ENCODE measurements at places on chromosomes 1 and 21.

DNA sequence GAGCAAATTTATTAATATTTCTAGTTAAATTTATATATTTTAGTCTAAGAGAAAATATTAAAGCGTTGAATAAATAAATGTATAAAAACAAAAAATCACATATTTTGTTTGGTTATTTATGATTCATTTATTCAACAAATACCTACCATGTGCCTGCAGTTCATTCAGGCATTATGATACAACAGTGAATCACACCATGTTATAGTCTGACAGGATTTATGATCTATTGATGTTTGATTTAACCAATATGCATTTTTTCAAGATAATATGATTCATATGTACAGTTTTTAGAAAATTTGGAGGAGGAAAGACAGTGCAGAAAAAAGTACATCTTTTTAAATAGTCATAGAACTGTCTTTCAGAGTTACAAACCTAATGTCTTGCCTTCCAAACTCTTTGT, 7.4 kb upstream of the TRIM58 start:
- DNase-seq, result no peak

- DNase-seq, result no peak
Observed at GRCh38 chr1:196128835-196129234, 479.4 kb downstream of the KCNT2 start.

- DNase-seq, result peak; percentile 84
Observed at GRCh38 chr1:235297579-235297978, 30.4 kb downstream of the ARID4B start.

- no peak for DNase-seq
Observed at GRCh38 chr1:2447276-2448097, 28.6 kb upstream of the PLCH2 start.

- DNase-seq, result no peak
Observed at GRCh38 chr1:19885821-19886220, 3.6 kb downstream of the OTUD3 start.

DNA sequence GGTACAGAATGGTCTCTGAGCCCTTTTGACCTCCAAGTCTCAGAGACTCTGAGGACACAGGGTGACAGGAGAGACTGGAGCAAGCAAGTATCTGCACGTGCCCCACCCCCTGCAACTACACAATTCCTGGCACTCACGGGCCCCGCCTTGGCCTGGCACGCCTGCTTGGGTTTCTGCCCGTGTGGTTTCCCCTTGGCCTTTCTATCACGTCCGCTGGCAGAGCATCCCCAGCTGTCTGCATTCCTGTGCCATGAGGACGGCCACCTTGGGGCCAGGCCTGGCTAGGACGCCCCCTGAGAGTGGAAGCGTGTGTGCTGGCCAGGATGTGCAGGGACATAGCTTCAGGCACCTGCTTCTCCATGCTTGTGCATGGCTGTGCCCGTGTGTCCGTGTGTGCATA, 14.3 kb upstream of the EDN2 start:
- no peak for DNase-seq

GRCh38 chr1:115077286-115077983, 11.9 kb downstream of the TSPAN2 start:
- no peak for DNase-seq

DNA sequence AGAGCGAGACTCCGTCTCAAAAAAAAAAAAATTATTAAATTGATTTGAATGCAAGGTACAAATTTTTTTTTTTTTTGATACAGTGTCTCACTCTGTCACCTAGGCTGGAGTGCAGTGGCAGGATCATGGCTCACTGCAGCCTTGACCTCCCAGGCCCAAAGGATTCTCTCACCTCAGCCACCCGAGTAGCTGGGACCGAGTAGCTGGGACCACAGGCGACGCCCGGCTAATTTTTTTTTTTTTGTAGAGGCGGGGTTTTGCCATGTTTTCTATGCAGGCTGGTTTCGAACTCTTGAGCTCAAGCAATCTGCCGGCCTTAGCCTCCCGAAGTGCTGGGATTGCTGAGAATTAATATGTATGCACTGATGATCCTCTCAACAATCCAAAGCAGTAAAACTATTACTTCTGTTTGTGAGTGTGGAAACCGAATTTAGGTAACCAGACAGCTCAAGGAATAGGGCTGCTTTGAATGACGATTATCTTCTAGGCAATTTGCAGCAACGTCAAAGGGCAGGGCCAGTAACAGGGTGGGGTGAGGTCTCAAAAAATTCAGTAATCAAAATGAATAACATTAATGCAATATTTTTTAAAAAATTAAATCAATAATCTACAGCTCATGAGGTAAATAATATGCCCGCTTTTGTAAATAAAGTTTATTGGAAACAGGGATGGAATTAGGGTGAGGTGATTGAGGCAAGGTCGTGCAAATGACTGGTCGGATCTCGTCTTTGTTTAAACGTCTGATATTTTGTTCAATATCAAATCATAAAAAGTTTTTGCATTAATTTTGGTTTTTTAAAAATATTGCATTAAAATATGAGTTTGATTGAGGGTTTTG, 1.2 kb downstream of the CLSPN start:
- DNase-seq, result no peak

- no peak for DNase-seq
Observed at GRCh38 chr21:45290948-45291612, 3.4 kb upstream of the POFUT2 start.

DNA sequence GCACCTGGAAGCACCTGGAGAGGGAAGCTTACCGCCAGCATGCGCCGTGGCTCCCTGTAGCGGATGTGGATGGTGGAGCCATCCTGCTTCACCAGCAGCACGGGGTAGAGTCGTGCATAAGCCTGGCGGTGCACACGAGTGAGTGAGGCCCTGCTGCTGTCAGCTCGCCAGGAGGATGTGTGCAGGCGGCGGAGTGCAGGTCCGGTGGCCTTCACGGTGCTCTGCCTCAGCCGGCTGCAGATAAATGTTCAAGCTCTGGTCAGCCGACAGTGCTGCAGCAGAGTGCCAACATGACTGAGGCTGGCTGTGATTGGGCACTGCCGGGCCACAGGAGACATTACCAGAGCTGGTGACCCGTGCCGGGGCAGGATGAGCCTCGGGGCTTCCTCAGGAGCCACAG, 1.5 kb downstream of the MRPL55 start:
- DNase-seq, result no peak

DNA sequence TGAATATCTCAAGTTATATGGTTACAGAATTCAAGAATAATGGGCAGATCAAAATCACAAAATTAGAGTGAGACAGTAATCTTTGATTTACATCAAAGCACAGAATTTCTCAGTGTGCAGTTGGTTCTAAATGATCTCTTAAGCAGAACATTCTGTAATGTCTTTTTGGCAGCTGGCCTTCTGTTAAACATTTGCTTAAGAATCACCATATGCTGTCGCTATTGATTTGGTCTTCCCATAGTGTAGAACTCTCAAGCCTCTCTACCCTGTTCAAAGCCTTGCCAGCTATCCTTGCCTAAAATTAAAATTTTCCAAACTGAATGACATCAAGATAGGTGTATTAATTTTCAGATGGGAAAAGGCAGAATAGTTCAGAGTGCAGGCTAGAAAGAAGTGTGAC, 38.9 kb upstream of the ERO1B start:
- DNase-seq, result no peak

- DNase-seq, result no peak
Observed at GRCh38 chr1:12709091-12709491, 6.8 kb upstream of the AADACL3 start.

DNA sequence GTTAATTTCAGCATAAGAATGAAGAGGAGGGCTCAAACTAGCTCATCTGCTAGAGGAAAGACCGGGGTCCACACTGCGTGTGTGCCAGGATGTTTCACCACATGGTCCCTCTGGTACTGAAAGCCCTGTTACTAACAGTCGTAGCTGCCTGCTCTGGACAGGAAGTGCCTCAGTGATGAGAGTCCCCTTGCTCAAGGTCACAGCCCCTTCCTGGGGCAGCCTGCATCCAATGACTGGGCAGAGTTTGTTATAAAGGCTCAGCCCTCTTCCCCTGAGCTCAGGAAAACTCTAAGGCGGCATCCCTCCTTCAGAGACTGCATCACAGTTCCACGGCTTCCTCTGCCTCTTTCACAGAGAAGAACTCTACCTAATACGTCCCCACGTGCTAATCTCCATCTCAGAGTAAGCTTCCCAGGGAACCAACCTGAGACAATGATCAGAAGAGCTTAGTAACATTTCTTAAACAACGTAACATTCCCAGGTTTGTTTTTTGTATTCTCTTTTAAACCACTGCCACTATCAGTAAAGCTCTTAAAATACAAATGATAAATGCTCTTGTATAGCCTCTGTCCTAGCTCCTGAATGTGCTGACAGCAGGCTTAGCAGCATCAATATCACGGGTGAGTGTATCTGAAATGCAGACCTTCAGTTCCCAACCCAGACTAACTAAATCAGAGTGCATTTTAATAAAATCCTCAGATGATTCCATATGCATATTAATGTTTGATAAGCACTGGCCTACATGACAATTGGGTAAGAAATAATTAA, 38.0 kb upstream of the ATP1A1 start:
- no peak for DNase-seq

DNA sequence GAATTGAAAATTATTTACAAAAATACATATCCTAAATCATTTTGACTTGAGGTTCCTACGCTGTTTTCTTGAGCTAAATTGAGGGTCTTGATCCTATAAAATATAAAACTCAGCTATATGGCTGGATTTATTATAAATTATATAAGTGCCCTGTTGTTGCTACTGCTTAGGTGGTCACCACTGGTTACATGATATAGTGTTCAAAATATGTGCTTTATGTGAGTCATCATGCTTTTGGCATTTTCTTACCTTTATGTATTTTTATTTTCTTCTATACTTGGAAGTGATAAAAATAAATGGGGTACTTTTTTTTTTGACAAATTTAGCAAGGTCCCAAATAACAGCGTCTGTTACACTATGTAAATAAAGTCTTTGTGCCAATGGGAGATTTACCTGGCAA, 31.1 kb upstream of the PTPRC start:
- no peak for DNase-seq

GRCh38 chr1:2644591-2645101, 11.8 kb upstream of the MMEL1 start:
- DNase-seq, result no peak

GRCh38 chr1:22803833-22804232, 93.2 kb downstream of the EPHB2 start:
- DNase-seq, result no peak

GRCh38 chr1:211198880-211199279, 60.3 kb upstream of the RCOR3 start:
- DNase-seq, result no peak

DNA sequence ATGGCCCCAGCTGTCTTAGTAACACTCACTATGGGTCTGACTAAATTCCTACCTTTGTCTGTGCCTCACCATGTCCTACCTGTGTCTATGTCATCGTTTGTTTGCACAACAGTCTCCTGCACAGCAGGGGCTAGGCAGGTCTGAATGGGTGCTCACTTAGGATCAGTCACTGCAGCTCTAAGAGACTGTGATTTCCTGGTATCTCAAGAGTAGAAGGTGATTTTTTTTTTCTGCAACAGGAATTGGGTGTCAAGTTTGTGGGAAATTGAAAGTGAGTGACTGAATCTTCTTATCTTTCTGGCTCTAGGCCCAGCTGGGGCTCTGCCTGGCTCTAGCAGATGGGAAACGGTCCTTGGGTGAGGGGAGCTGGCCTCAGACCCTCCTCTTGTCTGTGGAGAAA, 46.4 kb upstream of the TRABD2B start:
- no peak for DNase-seq

GRCh38 chr1:232728507-232729263, 76.5 kb upstream of the MAP10 start:
- DNase-seq, result no peak

DNA sequence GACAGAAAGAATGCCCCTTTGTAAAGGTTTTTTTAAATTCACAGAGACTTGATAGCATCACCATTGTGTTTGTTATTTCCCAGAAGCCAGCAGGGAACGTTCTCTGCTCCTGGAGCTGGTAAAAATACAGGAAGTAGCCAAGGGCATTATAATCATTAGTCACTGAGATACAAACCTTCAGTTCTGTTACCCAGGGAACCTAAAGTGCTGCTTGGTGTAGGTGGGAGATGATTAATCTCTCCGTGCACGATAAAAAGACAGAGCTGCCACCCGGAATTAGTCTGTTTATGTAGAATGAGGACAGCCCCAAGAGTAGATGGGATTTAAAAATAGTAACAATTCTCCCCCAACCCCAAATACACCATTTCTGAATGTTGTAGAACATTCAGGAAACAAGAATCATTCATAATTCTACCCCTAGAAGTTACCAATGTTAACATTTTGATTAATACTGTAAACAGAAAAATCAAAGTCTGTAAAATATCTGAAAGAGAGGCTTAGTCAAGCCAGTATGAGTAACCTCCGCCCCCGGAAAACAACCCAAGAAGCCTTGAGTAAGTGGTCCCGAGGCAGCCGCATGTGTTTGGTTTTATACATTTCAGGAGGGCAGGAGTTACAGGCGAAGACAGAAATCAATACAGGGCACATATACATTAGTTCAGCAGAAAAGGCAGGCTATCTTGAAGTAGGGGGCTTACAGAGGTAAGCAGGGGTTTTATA, 45.3 kb upstream of the CTBS start:
- no peak for DNase-seq

GRCh38 chr1:29527314-29528004, 291.1 kb downstream of the PTPRU start:
- no peak for DNase-seq

DNA sequence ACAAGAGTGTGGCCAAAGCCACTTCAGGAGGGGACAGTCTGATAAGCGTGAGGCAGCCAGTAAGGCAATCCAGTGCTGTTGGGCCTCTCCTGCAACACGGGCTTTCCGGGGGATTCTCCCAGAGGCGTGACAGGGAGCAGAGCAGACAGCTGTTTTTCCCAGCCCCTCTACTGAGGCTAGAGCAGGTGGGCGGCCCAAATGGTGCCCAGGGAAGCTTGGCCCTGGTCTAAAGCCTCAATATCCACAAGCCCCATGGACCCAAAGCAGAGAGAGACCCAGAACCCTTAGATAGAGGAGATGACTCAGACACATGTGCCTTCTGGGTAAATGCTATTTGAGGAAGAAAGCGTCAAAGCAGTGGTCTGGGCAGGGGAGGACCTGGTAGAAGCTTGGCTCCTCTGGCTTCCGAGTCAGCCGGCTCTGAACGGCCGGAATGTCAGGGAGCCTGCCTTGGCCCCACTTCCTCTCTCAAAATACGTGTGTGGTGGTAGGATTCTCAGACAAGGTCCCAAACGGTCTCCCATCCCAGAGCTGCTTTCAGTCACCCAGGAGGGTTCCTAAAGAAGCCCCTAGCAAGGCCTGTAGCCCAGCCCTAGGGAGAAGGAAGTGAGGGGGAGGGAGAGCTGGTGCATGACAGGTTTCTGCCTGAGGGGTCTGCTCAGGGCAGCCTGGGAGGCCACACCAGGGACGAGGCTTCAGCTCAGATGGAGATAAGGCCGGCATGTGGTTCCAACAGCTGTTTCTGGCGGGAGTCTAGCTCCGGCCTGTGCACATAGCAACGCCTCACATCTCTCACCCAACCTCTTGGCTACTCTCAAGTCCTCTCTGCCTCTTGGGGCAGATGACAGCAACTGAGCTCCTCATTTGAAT, 28.8 kb downstream of the PIK3C2B start:
- no peak for DNase-seq

DNA sequence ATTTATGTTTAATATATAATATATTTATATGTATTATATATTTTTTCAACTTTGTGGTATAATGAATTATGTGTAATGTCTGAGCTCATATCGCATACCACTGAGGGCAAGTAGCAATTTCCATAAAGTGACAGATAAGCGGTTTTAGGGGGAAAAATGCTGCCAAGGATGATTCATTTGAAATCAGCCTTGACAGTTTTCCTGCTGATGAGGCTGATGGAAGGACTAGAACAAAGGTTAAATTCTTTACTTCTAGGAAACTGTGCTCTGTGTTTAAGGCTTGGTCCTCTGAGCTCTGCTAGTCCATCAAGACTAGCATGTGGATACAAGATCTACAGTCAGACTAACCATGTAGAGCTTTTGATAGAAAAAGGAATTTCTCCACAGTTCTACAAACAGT, 19.3 kb upstream of the DDAH1 start:
- DNase-seq, result no peak

- peak; percentile 85 for DNase-seq
Observed at GRCh38 chr1:151024540-151025146, 11.7 kb upstream of the BNIPL start.
